Stimulated activated CD8-positive, alpha-beta memory T cell treated with anti-CD3 and anti-CD28 coated beads, Interleukin-15, amount 100 ng/mL, for 24 hours (primary cell): ENCODE measurements at places on chromosomes 16 and 17.

DNA sequence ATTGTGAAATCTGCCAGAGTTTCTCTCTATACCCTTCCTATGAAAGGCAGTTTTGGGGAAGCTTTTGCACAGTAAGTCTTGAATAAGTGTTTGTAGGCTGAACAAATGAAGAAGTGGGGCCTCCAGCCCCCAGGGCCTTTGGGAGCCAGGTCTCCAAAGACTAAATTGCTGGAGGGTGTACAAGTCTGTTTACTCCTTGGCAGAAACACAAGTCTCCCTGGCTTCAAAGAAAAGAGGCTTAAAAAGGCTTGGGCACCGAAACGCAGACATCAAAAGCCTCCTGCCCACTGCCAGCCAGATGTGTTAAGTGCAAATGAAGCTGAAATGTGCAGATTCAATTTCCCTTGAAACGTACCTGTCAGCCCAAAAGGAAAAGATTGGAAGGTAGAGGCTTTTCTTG, 146.3 kb downstream of the TMEM132E start:
- no peak for DNase-seq

DNA sequence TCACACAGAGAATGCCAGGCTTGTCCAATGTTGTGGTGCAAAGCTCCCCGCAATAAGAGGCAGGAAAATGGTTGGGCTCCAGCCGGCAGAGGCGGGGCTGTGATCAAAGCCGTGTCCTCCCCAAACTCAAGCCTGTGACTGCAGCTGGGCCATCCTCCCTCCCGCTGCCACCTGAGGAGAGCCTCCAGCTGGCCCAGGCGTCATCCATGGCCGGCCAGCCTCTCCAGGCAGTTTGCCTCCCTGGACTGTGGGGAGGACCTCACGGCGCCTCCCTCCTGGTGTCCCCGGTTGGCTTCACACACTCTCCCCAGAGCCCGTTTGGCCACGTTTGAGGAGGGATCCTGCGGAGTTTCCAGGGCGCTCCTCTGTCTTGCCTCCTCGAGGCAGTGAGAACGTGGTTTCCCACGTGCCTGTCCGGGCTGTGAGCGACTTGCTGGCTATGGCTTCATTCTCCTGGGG, 134.1 kb downstream of the IRF8 start:
- no peak for DNase-seq

DNA sequence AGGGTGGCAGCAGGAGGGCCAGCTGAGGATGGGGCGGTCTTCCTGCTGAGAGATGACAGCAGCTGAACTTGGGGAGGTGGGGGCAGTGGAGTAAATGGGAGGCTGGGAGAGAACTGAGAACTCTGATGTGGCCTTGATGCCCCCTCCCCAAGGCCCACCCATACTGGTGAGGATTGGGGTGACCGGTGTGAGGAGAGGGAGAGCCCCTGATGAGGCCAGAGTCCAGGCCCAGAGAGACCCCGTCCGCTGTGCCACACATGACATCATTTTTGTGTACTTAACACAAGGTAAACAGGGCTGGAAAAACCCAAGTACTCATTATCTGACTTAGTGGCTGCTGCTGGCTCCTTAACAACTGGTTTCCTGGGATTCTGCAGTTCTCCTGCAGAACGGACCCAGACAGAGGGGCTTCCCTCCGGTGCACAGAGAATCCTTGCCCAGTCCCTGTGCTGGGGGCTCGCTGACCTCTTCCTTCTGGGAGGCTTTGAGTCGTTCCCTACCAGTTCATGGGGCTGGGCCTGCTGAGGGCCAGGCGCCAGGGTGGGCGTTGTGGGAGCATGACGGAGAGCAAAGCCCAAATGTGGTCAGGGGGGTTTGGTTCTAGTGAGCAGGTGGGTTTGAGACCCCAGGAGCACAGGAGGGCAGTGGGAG, 207.6 kb downstream of the RAB11FIP4 start:
- DNase-seq, result no peak

DNA sequence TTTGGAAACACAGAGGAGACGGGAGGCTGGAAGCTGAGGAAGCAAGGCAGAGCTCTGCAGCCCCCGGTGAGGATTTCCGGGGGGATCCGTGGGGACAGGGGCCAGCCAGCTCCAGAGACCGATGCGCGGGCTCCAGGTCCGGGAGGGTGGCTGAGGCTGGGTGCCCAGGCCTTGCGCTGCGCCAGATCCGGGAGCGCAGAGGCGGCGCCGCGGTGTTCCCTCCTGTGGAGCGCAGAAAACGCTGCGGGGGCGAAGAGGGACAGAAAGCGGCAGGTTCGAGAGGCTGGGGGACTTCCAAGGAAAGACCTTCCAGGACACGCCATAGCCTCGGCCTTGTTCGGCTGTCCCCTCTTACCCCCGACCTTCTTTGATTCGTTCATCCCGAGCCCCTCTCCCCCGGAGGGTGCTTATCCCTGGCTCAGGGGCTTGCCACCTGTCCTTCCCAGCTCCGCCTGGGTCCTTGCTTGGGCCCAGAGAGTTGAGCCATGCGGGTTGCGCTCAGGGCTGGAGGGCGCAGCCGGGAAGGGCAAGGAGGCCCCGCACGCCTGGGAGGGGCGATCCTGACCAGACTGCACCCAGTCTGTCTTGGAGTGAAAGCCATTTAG, 697 bp upstream of the SHISA9 start:
- DNase-seq, result no peak

DNA sequence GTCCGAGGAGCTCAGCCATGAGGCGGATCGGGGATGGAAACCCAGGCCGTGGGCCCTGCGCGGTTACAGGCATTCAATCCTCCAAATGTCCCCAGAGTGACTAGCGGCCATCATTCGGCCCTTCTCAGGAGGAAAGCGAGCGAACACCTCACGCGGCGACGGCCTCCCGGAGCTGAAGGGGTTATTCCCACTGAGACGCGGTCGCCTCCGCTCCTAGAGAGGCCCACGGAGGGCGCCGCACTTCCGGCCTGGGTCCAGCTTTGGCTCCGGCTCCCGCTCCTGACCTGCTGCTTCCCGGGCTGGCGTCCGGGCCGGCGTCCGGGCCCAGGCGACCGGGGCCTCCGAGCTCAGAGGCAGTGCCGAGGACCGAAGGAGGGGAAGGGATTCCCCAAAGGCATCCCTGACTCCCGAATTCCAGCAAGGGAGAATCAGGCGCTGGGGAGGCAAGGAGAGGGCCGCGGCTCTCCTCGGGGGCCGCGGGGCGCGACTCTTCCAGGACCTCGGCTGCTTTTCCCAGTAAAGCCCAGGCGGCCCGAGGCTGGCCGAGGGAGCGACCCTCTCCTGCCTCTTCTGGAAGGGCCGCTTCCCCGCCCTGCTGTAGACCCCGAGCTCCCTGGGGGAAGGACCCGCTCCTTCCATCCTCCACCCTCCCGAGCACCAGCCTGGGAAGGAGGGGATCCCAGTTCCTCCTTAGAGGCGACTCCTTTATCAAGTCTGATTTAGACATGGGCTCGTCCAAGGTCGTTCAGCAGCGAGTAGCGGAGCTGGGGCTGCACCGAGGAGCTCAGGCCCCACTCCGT, 18.6 kb upstream of the ZNF629 start:
- DNase-seq, result no peak

DNA sequence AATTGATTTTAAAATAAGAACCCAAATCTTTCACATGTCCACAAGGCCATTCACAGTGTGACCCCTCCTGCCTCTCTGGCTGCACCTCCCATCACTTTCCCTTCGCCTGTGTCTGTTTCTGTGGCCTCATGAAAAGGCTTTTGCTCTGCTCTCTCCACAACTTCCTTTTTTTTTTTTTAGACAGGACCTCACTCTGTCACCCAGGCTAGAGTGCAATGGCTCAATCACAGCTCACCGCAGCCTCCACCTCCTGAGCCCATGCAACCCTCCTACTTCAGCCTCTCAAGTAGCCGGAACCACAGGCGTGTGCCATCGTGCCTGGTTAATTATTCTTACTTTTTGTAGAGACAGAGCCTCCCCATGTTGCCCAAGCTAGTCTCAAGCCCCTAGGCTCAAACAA, 197.1 kb downstream of the ABCC12 start:
- no peak for DNase-seq

GRCh38 chr17:63136369-63137012, 170.5 kb downstream of the TANC2 start:
- DNase-seq, result no peak

GRCh38 chr17:38508954-38509771, 80.9 kb downstream of the ARHGAP23 start:
- peak; percentile 36 for DNase-seq

- DNase-seq, result no peak
Measured at GRCh38 chr16:20870122-20870820, 29.9 kb downstream of the DCUN1D3 start.

GRCh38 chr17:63549289-63549945, 860 bp upstream of the DCAF7 start:
- no peak for DNase-seq

DNA sequence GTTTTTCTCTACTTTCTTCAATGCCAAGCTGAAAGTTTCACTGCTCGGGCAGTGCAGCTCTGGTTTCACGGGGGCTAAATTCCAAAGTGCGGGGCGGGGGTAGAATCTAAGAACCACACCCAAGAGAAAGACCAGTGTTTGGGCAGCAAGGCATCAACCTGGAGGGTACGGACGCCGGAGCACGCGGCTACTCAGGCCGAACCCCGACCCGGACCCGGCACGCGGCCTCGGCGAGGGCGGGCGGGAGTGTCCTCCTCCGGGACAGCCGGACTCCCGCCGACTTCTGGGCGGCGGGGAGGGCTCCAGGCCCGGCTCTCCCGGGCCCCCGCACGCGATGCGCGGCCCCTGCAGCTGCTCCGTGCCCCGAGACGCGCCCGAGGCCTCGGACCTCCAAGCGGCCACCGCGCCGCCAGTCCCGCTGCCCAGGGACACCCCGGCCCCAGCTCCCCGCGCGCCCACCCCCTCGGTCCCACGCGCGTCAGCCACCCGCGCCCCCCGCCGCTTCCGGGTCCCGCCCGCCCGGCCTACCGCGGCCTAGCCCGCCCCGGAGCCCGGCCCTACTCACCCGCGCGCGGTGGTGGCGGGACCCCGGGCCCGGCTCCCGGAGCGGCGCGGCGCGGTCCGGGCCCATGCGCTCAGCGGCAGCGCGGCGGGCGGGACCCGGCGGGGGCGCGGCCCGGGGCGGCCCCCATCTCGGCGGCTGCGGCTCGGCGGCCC, 561 bp downstream of the AXIN1 start:
- no peak for DNase-seq

DNA sequence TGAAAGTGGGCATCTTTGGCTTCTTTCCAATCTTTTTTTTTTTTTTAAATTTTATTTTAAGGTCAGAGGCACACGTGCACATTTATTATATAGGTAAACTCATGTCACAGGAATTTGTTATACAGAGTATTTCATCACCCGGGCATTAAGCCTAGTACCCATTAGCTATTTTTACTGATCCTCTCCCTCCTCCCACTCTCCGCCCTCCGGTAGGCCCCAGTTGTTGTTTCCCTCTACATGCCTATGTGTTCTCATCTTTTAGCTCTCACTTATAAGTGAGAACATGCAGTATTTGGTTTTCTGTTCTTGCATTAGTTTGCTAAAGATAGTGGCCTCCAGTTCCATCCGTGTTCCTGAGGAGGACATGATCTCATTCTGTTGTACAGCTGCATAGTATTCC, 108.5 kb downstream of the CYB561 start:
- no peak for DNase-seq

GRCh38 chr17:46758614-46759013, 59.9 kb downstream of the WNT3 start:
- no peak for DNase-seq

- DNase-seq, result no peak
Measured at GRCh38 chr17:74147056-74147835, 56.2 kb upstream of the RPL38 start.

DNA sequence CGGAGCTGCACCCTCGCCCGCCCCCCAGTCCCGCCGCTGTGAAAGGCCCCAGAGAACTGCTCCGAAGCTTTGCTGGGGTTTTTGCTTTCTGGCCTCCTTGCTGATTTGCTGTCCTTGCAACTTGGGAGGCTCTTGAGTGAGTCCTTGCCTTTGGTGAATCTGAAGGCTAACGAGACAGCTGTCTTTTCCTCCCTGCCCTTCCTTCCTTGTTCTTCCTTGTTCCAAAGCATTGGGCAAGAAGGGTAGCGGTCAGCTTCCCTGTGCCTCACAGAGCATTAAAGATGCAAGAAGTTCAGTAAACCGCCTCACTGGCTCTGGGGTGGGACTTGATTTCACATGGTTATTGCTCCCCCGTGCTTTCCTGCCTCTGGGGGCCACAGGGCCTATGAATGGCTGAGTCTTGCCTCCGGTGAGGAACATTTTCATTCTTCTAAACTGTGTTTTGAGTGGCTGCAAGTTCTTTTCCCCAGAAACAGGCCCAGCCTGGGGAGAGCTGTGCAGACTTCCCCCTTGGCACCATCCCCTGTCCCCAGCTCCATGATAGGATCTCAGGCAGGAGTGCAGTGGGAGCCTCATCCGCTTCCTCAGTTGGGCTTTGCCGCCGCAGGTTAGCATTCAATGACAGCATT, 1.4 kb downstream of the YPEL2 start:
- DNase-seq, result no peak

- DNase-seq, result no peak
Measured at GRCh38 chr17:51354936-51355335, 94.6 kb downstream of the UTP18 start.

DNA sequence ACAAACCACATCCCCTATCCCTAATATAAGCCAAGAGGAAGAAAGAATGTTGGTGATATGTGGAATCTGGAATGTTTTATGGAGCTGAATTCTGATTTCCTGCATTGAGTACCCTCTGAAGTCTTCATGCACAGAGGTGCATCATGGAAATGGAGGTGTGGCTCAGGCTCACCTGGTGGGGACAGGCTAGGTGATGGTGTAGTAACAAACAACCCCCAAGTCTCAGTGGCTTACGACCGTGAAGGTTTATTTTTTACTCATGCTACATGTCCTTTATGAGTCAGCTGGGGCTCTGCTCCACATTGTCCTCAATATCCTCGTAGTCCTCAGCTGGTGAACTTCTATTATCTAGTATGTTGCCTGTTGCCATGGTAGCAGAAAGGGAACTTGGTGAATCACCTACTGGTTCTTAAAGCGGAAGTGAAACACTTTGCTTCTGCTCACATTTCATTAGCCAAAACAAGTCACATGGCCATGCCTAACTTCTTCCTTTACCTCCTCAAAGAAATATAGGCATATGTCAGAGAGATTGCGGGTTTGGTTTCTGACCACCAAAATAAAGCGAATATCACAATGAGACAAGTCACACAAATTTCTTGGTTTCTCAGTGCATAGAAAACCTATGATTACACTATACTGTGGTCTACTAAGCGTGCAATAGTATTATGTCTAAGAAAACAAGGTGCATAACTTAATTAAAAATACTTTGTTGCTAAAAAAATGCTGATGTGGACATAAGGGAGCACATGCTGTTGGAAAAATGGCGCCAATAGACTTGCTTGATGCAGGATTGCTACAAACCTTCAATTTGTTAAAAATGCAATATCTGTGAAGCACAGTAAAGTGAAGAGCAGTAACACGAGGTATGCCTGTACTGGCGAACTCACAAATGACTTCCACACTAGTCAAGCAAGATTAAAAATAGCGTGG, at the start of gene PMFBP1:
Gene PMFBP1, minus strand, starts transcription at position 51 of the 930 bp plus-strand sequence. CDS start 947 bp downstream, outside the sequence.
- no peak for DNase-seq

DNA sequence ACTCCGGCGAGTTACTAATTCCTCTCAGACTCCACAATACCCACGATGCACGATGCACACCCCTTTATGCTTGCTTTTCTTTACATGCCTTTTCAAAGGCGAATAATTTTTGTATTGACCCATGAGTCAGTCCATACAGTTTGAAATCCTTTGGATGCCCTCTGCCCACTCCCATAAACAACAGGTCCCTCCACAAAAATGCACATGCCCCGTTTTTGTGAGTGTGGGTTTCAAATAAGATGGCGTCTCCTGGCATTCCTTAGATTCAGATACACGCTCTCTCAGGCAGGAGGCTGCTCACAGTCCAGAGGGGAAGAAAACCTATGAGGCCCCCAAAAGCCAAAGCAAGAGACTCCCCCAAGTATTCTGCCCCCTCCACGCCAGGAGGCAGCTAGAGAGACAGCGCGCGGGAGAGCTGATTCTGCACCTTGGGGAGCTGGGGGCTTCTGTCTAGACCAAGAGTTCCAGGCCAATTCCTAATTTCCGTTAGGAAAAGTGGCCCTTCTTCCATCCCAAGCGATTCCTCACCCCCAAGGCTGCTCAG, 19.6 kb upstream of the HOXB9 start:
- no peak for DNase-seq
